ENCODE measurements at places on chromosomes 1 and 21.

DNA sequence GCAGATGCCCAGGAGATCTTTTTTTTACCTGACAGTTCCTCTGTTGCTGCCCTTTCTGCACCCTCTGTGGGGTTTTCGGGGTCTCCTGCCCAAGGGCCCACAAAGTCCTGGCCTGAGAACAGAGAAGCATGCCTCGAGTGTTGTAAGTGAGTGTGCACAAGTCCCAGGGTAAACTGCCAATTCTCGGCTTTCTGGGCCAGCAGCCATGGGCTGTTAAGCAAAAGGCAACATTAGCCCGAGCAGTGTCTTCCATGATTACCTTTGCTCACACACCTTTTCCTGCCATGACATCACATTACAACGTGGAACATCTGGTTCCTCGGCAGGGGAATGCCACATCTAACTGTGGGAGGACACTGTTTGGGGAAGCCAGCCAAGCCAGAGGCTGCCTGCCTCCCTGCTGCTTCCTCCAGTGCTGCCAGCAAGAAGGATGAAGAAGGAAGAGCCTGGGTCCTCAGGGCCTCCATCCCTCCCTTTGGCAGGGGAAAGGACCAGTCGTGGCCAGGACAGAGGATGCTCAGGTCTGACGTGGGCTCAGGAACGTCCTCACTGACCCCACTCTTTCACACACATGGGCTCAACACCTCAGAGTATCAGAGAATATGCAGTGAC, 485.9 kb downstream of the OMA1 start:
- DNase-seq: no peak

- no peak for DNase-seq
Measured at GRCh38 chr21:36551731-36552433, 72.0 kb upstream of the CLDN14 start.

GRCh38 chr1:920010-920409, 3.7 kb upstream of the SAMD11 start:
- DNase-seq: no peak

GRCh38 chr21:39077876-39078275, 105.4 kb downstream of the PSMG1 start:
- no peak for DNase-seq

DNA sequence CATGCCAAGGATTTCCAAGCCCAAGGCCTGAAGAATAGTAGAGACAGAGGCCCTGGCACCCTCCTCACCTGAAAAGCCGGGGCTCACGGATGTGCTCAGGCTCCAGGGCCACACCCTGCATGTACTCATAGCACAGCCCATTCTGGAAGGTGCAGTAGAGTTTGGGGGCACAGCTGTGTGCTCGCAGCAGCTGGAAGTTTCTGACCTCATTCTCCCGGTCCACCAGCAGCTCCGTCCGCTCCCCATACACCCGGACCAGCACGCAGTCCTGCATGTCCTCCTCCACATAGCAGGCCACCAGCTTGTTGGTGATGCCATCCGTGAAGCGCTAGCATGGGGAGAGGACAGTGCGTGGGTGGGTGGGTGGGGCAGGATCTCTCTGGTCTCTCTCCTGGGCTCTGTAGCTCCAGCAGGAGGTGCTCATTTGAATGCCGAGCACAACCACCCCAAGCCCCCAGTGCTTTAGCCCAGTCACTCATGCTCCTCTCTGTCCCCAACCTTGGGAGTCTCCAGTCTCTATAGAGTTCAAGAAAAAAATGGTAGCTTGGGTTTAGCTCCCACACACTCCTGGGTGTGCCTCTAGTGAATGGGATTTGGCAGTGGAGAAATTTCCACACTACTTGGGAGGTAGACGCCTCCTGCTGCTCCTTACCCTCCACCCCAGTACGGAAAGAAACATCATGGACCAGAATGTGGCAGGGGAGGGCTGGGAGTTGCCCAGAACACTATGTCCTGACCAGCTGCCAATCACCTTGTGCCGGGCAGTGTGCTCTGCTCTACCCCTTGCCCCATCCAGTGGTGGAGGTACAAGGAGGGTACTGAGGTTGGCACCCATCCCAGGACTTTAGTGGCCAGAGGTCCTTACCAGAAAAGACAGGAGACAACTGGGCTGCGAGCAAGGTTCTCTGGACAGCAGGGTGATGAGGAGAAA, 1.9 kb downstream of the ETNK2 start:
- DNase-seq: no peak

- DNase-seq: no peak
Measured at GRCh38 chr1:117581391-117581943, 24.4 kb upstream of the TENT5C start.

GRCh38 chr1:56404561-56405030, 174.8 kb downstream of the PLPP3 start:
- no peak for DNase-seq

DNA sequence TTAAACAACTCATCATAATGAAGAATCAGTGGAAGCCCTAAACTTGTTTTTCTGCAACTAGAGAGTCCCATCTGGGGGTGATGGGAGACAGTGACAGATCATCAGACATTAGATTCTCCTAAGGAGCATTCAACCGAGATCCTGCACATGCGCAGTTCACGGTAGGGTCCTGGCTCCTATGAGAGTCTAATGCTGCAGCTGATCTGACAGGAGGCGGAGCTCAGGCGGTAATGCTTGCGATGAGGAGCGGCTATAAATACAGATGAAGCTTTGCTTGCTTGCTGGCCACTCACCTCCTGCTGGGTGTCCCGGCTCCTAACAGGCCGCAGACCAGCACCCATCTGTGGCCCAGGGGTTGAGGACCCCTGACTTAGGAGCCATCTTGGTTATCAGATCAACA, 247.2 kb downstream of the FMN2 start:
- no peak for DNase-seq

DNA sequence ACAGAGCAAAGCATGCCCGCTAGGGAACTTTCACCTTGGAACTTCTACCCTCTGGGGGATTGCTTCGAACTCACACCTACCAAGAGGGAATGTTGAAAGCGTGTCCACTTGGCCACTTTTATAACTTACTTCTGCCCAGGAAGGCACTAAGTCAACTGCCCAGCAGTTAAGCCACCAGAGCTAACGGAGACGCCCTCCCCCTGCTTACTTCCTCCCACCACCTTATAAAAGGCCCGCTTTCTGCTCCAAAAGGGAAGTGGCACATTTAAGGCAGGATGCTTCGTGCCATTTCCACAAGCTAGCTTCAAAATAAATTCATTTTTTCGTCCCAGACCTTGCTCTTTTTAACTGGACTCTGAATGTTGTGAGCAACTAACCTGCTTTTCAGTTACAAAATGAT, 3.2 kb upstream of the AK2 start:
- DNase-seq: no peak

- DNase-seq: no peak
Measured at GRCh38 chr1:91622616-91623015, 122.0 kb downstream of the CDC7 start.

GRCh38 chr1:189315035-189315901, 1162.4 kb downstream of the BRINP3 start:
- no peak for DNase-seq

GRCh38 chr1:57857809-57858208, 433.9 kb upstream of the DAB1 start:
- no peak for DNase-seq

GRCh38 chr1:192475970-192476369, 99.6 kb upstream of the RGS1 start:
- no peak for DNase-seq

DNA sequence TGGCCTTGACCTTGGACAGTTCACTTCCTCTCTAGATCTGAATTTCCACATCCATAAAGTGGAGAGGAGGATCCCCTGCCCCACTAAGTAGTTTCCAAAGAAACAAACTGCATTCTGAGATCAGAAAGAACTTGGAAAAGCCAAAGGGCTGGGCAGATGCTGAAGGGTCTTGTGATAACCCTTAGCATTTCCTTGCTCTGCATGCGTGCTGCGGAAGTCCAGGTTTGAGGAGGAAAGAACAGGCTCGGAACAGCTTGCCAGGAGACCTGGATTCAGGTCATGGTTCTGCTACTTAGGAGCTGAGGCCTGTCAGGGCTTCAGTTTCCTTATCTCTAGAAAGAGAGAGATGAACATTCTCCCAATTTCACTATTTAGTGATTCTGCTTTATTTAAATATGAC, 27.2 kb downstream of the IGFN1 start:
- no peak for DNase-seq

- DNase-seq: no peak
Measured at GRCh38 chr1:167373986-167374385, 144.3 kb downstream of the CD247 start.

DNA sequence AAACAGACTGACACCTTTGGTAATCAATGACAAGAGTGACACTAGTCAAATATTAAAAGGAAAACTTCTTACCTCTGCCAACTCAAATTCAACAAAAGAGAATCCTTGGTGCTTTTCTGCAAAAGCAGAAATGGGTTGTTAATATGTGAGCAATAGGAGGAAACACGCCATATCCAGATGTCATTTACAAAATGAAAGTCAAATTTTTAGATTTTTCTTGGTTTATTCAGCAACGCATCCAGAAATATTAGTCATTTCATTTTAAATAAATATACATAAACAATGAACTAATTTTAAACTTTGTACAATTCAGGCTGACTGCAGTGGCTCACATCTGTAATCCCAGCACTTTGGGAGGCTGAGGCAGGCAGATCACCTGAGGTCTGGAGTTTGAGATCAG, 22.3 kb downstream of the PABPC4 start:
- no peak for DNase-seq

GRCh38 chr1:14659913-14660312, 61.4 kb downstream of the KAZN start:
- no peak for DNase-seq

DNA sequence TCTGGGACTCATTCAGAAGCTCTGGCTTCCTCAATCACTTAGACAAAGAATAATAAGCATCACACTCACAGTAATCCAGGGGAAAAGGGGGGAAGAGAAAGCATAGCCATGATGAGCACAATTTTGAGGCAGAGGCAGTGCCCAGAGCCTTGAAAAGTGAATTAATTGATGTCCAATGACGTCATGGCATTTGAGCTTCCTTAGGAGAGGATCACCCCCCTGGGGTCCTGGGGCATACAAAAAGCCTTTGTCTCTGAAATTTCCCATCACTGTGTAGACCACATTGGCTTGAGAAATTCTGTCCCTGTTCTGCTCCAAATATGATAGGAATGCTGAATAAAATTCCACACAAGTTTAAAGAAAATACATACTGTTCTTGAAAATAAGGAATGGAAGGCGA, 84.3 kb upstream of the COA6 start:
- no peak for DNase-seq

- DNase-seq: no peak
Measured at GRCh38 chr1:232872284-232872683, 67.1 kb downstream of the MAP10 start.

- no peak for DNase-seq
Measured at GRCh38 chr1:231419738-231420298, 2.3 kb downstream of the EGLN1 start.

- no peak for DNase-seq
Measured at GRCh38 chr1:82979593-82980236, 1019.2 kb downstream of the TTLL7 start.

- DNase-seq: peak; percentile 26
Measured at GRCh38 chr1:236534151-236534651, 10.4 kb downstream of the LGALS8 start.

Measured in activated CD4-positive, alpha-beta T cell treated with anti-CD3 and anti-CD28 coated beads for 24 hours (primary cell).